ENCODE measurements at places on chromosomes 1 and 21.

DNA sequence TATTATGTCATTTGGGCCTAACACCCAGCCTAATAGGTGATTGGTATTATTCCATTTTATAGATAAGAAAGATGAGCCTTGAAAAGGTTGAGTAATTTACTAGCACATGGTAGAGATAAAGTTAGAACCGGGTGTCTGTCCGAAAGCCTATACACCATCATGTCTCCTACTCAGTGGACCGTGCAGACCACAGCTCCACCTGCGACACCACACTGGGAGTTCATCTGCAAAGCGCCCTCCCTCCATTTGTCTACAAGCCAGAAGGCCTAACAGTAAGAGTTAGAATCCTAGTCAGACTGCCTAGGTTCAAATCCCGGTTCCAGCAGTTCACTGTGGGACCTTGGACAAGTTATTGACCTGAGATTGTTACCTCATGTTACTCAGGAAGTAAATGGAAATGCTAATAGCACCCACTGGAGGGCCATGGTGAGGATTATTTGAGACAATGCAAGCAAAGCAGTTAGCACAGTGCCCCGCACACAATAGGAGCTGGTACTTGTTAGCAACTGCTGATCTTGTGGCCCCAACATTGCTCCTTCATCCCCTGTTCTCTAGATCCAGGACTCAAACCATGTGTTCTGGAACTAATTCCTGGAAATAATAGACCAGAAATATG lies 20.5 kb downstream of the ARMH1 start:
- DNase-seq, result no peak

- no peak for DNase-seq
These were observed 10.6 kb downstream of the PLXNA2 start for GRCh38 chr1:208233546-208233945.

DNA sequence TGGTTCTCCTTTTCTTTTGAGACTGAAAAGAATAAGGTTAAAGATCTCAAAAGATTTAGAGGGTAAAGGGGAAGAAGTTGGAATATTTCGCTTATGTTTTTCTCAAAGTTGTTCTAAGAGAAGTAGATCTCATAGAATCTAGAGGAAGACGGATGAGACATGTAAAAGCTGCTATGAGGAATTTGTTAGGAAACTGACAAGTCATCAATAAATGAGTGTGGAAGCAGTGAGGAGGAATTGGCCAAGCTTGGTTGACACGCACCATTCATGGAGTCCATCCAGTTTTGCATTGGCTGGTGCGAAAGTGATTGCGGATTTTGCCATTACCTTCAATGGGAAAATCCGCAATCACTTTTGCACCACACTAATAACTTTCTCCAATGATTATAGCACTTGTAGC lies 20.0 kb downstream of the SLAMF6 start:
- no peak for DNase-seq

- DNase-seq, result no peak
These were observed 3.1 kb downstream of the FUCA1 start for GRCh38 chr1:23864801-23865542.

- peak; percentile 56 for DNase-seq
These were observed 9.6 kb downstream of the VPS26C start for GRCh38 chr21:37257511-37257966.

GRCh38 chr1:75985827-75986226 lies 53.6 kb upstream of the ASB17 start:
- DNase-seq, result peak; percentile 6

Data from fibroblast of villous mesenchyme (primary cell).